ENCODE measurements at places on chromosomes 4 and X. TPM values are rescaled to one million over a fixed set of nuclear protein-coding genes. Genes with fewer than 3 reads are reported as not detected.

TMPRSS11E gene
- total RNA-seq, result 0.29 TPM

DNA sequence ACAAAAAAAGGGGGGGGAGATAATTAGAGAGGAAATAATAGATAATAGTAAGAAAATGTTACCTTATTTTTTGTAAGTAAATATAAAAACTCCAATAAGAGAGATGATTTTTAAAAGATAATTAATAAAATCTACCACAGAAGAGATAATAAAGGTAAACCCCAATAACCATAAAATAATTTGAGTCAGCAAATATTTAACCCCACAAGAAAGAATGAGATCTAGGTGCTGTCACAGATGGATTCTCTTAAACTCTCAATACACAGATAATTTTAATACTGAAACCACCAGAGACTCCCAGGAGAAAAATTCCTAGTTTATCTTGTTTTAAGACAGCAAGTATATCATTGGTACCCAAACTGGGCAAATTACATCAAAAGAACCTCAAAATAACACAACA lies 341.4 kb downstream of the ANK2 start:
- DNase-seq, result no peak

DNA sequence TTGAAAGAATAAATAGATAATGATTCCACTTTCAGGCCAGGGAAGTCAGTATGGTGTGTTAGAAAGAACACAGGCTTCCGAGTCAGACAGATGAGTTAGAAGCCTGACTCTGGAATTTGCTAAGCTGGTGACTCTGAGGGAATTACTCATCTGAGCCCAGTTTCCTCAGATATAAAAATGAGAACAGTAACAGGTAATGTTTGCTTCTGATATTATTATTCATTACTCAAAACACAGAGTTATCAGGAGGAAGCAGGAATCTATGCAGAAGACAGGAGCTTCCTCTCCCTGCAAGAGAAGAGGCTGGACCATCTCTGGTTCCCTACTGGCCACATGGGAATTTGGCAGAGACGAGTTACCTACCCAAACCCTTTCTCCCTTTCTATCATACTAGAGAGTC lies 163.1 kb downstream of the EVC2 start:
- no peak for DNase-seq

GRCh38 chr4:113837397-113837796 lies 75.9 kb upstream of the CAMK2D start:
- DNase-seq, result peak; percentile 51

FAM53A gene
- total RNA-seq, result 4.3 TPM

HOPX gene
- total RNA-seq, result 0.29 TPM

ALB gene
- total RNA-seq, result under 0.01 TPM

AGA gene
- total RNA-seq, result 43.4 TPM

DNA sequence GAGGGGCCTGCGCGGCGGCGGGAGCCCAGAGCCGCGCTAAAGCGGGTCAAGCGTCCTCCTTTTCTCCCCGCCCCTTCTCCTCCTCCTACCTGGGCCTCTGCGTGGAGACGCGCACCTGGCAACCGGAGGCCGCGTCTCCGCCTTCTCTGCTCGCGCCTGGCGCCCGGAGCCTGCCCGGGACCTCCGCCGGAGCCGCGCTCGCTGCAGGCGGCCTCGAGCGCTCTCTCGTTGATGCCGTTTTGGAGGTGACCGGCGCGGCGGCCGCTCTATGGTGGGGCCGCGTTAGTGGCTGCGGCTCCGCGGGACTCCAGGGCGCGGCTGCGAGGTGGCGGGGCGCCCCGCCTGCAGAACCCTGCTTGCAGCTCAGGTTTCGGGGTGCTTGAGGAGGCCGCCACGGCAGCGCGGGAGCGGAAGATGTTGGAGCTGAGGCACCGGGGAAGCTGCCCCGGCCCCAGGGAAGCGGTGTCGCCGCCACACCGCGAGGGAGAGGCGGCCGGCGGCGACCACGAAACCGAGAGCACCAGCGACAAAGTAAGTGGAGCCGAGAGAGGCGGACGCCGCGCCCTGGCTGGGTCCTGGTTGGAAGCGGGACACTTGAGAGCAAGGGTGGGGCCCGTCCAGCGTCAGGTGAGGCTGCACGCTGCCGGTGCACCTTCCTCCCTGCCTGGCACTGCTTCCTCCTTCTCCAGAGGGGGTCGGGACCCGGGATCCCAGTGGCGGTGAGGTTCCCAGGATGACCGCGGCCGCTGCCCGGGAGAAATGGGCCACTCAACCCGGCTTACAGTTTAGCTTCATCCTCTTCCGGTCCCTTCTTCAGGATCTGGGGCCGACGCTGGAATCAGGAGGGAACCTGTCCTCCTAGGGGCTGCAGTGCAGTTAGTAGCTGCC lies at the start of gene CDS1:
CDS1 (plus strand) TSS at position 140 of the 888 bp plus-strand sequence; CDS start at position 415, 275 bp downstream.
- peak; percentile 86 for DNase-seq

NPY2R gene
- total RNA-seq, result 0.36 TPM

GRCh38 chr4:7879127-7879526 lies 60.5 kb downstream of the AFAP1 start:
- no peak for DNase-seq

DNA sequence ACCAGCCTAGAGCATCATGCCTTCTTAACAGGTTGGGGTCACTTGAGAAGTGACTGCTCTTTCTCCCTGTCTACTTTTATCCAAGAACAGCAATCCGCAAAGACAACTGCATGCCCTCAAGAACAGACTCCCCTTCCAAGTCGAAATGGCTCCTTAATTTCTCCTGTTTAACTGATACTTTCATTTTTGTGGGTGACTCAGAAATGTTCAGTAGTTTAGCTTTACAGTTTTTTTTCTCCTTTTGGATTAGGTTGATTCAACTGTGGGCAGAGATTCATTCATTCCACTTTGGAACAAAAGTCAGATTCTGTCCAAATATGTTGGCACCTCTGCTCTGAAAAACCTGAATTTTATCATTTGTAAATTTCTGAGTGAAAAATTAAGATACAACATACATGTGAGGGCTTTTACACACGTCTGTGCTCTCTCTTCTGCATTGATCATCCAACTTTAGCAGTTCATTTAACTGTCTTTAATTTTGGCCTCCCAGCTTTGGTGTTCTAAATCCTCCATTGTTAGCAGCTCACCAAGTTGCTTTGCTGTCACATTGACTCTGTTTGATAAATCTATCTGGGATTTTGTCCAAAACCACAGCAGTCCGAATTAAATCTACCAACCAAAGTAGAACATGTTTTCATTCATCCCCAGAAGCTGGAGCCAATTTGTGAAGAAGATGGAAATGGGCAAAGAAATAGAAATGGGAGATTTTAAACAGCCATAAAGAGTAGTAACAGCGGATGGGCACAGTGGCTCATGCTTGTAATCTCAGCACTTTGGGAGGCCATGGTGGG lies 50.0 kb downstream of the HOPX start:
- peak; percentile 84 for DNase-seq

DNA sequence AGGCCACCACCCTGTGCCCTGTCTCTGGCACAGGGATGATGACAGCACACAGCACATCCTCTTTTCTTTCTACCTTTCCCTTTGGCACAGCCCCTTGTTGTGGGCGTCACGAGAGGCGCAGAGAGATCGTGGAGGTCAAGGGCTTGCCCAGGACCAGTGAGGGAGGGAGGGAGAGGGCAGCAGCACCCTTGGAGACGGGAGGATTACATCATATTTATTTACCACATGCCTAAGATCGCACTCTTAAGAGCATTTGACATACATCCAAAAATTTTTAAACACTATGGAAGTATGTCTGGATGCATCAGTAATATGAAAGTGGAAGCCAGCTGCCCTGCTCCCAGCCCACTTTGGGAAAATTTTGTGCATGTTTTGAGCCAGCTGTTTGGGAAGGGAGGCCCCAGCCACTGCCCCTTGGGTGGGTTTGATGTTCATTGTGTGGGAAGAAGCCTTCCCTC lies 12.7 kb downstream of the WFS1 start:
- DNase-seq, result peak; percentile 91

DNA sequence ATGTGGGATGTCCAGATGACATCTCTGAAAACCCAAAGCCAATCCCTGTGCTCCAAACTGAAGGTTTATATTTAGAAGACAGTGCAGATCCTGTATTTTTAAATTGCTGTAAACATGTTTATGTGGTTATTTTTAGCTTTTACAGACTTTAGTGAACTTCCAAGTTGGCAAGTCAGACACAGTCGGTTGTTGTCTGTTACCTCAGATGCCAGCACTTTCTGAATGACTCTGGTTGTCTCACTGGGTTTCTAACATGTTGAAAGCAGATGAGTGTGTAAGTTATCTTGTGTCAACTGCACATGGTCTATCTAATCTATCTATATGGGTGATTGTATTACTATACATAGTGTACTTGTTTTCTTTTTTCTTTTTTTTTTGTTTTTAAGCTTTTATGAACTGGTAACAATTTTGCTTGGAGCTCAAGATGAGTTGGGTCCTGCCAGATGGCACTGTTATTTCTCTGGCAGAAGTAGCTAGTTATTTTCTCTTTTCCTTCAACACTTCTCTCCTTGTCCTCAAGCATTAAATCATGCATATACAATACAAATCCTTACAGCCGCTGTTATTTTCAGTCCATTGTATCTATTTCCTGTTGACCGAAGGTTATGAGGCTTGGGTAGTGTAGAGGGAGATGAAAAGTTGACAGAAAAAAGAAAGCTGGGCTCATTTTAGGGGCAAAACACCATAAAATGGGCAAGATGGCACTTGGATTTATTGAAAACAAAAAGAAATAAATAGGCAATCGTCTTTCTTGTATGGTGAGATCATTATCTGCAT lies 66.3 kb downstream of the GAB1 start:
- no peak for DNase-seq

VSIG4 gene
- total RNA-seq, result 0.72 TPM

DNA sequence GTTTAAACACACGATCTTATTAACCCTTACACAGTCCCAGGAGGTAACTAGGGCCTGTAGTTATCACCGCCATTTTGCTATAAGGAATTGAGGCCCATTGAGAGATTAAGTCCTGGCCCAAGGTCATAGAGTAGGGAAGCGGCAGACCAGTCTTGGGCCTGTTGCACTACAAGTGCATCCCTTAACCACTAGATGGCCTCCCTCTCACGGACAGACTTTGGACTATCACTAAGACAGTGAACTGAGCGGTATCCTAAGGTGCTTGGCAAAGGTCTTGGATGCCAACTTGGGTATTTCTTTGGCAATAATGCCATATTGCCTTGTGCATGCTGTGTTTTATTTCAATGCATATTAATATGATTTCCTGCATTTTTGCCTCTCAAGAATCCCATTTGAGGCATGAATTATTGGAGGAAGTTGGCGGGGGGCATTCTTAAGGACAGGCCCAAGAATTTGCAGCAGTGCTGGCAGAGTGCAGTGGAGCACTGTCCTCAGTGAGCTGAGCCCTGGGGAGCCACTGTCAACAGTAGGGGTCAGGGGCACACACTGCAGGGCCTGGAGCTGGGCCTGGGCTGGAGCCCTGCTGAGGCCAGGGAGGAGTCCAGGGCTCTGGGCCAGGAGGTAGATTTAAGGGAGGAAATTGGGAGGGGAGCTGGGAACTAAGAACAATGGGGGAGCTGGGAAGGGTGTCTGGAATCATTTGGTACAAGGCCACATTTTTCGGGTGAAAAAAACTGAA lies 147.4 kb downstream of the SMIM20 start:
- DNase-seq, result peak; percentile 85

ERVMER34-1 gene
- total RNA-seq, result not detected

DNA sequence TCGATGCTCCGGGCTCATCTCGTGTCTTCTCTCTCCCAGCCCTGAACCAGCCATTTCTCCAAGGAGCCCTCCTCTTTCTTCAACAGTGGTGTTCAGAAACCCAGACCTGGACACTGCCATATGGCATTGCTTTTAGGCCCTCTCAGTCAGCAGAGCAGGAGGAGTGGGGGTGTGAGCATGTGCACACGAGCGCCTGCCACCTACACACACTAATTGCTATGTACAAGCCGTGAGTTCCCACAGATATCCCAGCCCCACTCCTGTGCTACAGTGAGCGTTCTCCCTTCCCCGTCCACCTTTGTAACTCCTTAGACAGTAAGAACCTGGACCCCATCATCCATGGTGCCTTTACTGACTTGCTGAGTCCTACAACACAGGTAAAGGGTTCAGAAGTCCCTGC lies 53.8 kb downstream of the TNIP2 start:
- no peak for DNase-seq

DNA sequence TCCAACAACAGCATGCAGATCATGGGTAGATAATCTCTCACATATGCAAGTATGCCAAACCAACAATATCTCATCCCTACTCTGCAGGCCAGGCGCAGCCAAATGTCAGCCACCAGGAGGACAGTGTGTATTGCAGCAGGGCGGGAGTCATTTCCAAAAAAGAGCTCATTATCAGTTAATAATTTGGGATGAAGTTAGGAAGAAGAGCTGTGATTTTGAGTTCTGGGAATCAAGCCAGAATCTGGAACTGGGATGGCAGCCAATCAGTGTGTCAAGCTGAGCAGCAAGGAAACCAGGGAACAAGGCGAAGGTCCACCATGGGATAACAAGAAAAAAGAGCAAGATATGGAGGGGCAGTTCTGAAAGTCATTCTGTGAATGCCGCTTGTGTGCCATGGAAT lies 88.2 kb upstream of the CAMK2D start:
- DNase-seq, result peak; percentile 45

DNA sequence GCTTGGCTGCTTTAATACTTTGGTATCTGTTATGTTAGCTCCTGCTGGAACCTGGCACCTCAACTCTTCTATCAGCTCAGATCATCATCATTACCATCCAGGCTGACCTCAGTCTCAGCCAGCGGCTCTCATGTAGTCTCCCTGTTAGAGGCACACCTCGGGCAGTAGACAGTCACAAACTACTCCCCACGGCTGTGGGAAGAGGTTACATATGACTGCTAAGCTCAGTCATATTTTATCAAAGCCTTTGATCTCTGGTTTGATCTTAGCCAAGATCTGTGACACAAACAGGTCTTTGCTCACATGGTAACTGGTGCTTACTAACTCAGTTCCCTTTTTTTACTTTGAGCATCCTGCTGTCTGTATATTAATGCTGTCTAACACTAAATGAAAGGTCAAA lies 384.9 kb downstream of the CENPC start:
- no peak for DNase-seq

OPRPN gene
- total RNA-seq, result not detected

- no peak for DNase-seq
Observed at GRCh38 chr4:101774807-101775206, 15.7 kb upstream of the BANK1 start.

DNA sequence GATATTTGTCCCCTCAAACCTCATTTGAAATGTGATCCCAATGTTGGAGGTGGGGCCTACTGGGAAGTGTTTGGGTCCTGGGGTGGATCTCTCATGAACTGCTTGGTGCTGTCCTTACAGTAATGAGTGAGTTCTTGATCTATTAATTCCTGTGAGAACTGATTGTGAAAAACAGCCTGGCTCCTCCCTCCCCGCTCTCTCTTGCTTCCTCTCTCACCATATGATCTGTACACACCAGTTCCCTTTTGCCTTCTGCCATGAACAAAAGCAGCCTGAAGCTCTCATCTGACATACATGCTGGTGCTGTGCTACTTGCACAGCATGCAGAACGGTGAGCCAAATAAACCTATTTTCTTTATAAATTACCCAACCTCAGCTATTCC lies 11.2 kb upstream of the YIPF7 start:
- DNase-seq, result no peak

ARR3 gene
- not detected for total RNA-seq
